Activated CD8-positive, alpha-beta memory T cell treated with anti-CD3 and anti-CD28 coated beads for 1 hour (primary cell): ENCODE measurements at places on chromosomes 4 and X.

- DNase-seq = no peak
Measured at GRCh38 chr4:169142906-169143305, 127.8 kb downstream of the SH3RF1 start.

DNA sequence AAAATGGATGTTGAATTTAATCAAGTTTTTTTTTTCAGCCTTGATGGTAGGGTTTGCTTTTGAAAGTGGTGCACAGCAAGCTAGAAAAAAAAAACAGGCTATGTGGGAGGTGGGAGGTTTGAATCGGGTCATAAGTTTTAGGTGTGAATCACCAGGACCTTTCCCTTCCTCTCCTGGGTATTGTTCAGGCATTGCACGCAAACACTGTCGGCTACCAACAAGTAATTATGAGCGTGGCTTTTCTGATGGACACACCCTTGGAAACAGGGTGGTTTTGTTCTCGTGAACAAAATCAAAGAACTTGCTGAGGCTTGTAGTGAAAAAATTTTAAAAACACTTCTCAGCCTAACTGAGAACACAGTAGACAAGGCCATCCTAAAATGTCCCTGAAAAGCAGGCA is 18.1 kb downstream of the PIR start:
- DNase-seq = no peak

GRCh38 chr4:7419961-7420660 is 14.6 kb downstream of the PSAPL1 start:
- no peak for DNase-seq

DNA sequence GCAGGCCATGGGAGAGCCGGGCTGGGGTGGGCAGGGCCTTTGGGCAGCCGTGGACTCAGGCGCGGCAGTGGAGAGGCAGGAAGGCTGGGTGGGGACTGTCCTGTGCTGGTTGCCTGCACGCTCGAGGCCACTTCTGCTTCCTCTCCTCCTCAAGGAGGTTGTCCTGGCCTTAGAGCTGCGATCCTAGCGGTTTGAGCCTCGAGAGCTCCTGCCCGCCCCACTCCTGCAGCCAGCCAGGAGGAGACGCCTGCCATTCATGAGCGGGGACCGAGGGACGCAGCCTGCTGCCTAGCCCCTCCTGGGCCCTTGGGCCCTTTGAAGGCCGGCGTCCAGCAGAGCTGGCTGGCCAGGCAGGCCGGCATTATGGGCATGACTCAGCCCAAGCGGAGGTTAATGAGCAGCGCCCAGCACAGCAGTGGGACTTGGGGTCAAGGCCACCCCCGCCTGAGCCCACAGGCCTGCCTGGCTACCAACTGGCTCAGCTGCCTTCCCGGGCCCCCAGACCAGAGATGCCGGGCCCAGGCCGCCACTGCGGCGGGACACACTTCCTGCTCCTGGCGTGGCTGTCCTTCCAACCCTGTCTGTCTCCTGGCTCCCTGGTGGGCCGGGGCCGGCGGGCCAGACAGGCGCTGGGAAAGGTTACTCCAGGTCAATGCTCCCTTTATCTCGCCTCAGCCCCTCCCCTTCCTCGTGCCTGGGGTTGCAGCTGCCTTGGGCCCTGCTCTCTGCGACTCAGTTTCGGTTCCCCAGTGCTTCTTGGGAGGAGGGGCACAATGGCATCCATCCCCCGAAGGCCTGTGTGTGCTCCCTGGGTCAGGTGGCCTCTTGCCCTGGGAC is 1.8 kb downstream of the ABCD1 start:
- no peak for DNase-seq

GRCh38 chr4:177107288-177107921 is 202.3 kb upstream of the NEIL3 start:
- no peak for DNase-seq

DNA sequence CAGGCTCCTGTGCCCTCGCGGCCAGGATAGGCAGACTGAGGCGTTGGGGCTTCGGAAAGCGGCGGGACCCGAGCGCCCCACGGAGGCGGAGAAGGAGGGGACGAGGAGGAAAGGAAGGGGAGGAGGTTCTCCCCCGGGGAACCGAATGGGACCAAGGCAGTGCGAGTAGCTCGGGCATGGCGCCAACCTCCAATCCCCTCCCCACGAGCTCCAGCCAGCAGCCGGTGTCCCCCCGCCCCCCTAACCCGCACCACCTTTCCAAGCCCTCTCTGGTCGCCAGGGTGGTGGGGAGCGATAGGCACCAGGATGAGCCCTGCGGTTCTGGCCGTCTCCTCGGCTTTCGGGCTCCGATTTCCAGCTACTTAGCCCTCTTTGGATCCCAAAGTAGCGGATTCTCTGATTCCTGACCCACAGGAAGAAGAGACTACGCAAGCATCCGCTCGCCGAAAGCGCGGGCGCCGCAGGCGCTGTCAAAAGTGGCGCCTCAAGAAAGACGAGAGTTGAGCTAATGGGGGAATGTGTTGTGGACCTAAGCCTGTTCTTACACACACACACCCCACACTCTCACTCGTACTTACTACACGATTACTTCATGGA is 15.2 kb upstream of the ZIC3 start:
- no peak for DNase-seq
